Suppressor macrophage treated with lipopolysaccharide for 4 hours (primary cell): ENCODE measurements at places on chromosomes 6 and 20.

GRCh38 chr20:45427236-45428149 lies 11.6 kb downstream of the PIGT start:
- no peak for DNase-seq

DNA sequence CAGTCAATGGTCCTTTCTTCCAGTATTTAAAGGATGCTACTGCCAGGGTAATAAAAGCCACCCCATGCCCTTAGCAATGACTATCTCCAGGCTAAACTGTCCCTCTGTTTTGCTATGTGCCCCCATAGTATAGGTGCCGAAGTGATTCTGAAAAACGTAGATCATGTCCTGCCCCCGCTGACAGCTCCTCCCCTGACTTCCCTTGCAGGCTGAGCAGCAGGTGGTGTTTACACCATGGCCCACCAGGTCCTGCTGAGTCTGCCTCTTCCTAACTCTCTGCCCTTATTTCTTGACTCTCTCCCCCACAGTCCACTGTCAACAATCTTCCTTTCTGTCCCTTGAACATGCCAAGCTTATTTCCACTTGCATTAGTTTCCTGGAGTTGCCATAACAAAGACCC lies 352.5 kb upstream of the TSHZ2 start:
- no peak for DNase-seq

- DNase-seq, result no peak
These were observed 91.2 kb downstream of the PLCB1 start for GRCh38 chr20:8223091-8223870.

DNA sequence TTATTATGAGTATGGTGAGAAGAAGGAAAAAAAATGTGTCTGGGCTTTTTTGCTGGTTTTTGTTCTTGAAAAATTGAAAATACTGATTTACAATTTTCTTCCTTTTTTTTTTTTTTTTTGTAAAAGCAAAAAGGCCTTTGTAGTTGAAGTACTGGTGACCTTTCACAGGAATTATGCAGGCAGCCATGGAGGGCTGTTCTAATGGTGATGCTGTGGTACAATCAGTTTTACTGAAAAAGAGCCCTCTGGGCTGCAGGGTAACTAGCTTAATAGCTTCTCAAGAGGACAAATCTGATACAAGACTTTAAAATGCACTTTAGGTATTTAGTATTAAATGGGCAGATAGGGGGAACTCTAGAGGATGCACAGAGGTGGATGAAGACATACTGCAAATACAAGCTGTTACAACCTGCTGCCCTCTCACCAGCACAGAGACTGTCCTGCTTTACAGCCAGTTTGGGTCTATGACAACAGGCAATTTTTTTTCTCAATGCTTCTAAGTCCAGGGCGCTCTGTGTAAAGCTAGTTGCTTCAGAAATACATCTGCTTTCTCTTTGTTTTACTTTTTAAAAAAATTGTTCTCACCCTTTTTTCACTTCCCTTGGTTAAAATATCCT lies 61.6 kb upstream of the HS3ST5 start:
- DNase-seq, result no peak

- peak; percentile 93 for DNase-seq
These were observed at the start of gene SCAF8 for GRCh38 chr6:154733183-154733625. SCAF8 (plus strand) TSS chr6:154733416; CDS start chr6:154733901, 485 bp downstream.

DNA sequence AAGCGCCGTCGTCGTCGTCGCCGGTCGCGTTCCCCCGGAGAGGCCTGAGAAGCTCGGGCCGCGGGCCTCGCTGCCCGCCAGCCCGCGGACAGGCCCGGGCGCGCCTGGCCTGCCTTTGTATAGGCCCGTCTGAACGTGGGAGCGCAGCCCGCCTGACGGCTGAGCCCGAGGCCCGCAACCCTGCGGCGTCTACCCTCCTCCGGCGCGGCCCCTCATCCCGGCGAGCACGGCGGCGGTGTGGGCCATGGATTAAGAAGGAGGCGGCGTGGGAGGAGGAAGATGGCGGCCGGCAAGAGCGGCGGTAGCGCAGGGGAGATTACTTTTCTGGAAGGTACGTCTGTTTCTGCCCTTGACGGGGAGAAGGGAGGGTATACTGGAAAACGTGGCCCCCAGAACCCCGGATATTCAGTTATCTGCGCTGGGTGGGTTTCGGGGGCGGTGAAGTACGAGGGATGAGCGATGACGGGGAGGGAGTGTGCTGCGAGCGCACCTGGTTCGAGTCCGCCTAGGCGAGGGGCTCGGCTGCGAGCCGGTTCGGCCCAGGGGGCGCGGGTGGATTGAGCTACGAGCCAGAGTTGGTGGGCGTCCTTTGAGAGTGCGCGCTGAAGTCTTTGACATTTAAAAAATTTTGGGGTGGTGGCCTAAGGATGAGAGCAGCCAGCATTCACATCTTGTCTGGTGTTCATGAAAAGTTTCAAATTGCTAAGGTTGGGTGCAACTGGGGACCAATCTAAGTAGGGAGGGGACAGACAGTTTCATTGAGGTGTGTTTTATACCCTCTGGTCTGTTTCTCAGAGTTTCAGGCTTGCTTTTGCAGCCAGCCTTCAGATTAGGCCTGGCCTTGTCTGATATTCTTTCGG lies 796 bp downstream of the SENP6 start:
- DNase-seq, result no peak

- DNase-seq, result no peak
These were observed 142.5 kb upstream of the HDDC2 start for GRCh38 chr6:125444006-125444923.

DNA sequence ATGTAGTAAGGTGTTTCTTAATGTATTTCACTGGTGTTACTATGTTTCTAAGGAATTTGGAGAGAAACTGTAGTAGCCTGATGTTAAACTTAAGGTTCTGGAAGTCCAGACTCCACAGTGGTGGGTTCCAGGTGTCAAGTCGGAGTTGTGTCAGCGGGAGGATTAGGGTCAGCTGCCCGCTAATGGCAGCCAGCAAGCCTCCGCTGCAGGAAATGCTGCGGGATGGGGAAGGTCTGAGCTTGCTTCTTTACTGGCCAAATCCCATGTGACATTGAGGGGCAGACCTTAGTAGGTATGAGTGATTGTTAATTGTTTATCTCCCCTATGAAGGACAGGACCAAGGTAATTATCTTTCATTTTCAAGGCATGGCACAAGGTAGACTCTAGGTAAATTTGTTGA lies 3.7 kb upstream of the ARID1B start:
- no peak for DNase-seq

- no peak for DNase-seq
These were observed 115.4 kb upstream of the SAMD5 start for GRCh38 chr6:147392917-147393625.

DNA sequence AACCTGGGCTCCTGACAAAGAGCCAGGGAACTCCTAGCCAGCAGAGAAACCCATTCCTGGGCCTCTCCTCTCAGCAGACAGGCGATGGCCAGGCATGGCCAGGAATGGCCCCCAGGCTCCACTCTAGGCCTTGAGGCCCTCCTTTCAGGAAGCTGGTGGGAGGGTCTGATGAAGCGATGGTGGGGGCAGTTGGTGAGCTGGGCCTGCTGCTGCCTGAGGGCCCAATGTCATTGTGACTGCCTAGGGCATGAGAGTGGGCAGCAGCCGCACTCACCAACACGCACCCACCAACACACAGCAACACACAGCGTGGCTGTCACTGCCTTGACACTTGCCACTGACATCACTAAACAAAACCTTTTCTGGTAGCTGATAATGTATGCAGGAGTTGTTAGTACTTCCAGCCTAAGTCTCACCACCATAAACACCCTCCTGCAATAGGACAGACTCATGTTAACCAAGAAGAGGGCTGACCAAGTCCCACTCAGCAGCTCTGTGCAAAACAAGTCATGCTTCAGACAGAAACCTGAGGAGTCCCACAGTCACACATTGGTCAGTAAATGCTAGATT lies 69.3 kb downstream of the ABHD12 start:
- peak; percentile 67 for DNase-seq

- DNase-seq, result peak; percentile 78
These were observed 77.0 kb downstream of the SULF2 start for GRCh38 chr20:47708140-47708807.

GRCh38 chr6:123804014-123804786 lies 535 bp downstream of the NKAIN2 start:
- no peak for DNase-seq

DNA sequence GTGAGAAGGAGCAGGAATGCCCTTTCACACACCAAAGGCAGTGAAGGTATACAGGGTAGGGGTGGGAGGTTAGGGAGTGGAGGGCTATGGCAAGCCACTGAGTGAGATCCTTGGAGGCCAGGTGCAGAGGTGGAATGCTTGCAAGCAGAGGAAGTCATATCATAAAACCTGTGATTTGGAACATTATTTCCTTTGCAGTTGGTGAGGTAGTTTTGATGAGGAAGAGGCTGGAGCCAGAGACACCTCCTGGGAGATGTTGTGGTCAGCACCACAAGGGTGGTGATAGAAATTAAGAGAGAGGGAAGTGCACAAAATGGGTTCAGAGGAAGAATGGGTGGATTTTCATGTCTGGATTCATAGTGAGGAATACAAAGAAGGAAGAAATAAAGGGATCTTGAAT lies 73.0 kb downstream of the PLCB4 start:
- DNase-seq, result no peak

DNA sequence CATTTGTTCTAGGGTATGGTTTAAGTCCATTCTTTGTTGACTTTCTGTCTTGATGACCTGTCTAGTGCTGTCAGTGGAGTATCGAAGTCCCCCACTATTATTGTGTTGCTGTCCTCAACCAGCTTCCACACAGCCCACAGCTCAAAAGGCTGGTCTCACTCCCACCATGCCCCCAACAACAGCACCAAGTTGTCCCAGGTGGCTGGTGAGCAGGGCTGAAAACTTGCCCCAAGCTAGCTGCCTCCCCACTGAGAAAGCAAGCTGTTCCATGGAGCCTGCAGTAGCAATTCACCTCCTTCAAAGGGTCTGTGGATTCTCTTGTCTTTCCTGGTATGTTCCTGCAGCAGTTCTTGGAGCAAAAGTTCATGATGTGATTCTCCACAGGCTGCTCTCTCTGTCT lies 221.0 kb downstream of the SYNDIG1 start:
- no peak for DNase-seq

DNA sequence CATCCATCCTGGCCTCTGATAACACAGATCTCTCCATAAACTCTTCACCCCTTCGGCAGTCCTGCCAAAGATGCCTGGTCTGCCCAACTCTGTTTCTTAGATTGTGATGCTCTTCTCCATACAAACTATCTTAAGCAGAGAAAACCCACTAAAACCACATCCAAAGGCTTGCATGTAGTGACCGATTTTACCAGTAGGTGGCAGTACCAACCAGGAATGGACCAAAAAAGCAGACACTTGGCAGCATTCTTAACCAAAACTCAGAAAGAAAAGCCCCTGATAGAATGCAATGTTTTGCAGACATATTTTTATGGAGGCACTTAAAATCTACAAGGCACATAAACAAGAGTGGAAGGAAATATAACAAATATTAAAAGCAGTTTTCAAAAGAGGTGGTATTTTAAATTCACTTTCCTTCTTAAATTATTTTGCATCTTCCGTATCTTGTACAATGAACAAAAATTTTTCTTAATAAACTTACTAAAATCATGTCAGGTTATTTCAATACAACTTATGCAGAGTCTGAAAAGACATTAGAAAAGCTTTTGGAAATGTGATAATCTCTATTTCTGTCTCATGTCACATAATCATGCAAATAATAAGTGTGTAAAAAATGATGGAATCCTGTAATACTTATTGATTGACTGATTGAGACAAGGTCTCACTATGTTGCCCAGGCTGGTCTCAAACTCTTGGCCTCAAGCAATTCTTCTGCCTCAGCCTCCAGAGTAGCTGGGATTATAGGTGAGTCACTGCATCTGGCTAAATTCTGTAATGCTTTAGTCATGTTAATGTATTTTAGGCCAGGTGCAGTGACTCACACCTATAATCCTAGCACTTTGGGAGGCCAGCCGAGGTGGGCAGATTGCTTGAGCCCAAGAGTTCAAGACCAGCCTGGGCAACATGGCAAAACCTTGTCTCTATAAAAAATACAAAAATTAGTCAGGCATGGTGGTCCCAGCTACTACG lies 29.4 kb downstream of the LRP11 start:
- DNase-seq, result peak; percentile 78

GRCh38 chr6:42443312-42444060 lies 8.2 kb downstream of the TRERF1 start:
- DNase-seq, result no peak

DNA sequence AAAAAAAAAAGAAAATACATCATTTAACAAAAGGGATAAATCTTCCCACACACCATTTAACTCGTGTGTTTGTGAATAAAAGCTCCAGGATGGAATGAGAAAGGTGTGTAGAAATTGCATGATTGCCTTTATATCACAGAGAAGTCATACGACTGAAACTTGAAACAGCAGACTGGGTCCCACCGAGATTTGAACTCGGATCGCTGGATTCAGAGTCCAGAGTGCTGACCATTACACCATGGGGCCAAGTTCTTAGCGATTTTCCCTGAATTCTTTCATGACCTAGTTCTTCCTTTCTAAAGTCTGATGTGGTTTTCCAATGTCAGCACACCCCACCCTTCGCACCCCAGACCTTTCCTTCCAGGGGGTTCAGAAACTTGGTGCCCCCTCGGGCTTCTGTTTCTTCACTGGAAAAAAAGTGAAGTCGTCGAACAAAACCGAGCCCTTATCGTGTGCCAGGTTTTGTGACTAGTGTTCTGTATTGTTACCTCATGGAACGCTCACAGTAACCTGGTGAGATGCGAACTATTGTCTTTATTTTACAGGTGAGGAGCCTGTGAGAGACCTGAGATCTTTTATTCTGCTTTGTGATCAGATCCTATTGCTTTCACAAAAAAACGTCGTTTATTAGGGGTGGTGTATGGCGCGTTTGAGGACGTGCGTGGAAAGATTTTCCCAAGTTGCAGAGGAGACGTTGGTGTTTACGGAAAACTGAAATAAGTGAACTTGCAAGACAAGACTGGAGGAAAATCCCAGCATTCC lies 120.8 kb downstream of the OR2B2 start:
- peak; percentile 81 for DNase-seq

- DNase-seq, result peak; percentile 83
These were observed 2.8 kb downstream of the RNF24 start for GRCh38 chr20:4012589-4012988.

- no peak for DNase-seq
These were observed 27.3 kb upstream of the TAGAP start for GRCh38 chr6:159071843-159072769.

DNA sequence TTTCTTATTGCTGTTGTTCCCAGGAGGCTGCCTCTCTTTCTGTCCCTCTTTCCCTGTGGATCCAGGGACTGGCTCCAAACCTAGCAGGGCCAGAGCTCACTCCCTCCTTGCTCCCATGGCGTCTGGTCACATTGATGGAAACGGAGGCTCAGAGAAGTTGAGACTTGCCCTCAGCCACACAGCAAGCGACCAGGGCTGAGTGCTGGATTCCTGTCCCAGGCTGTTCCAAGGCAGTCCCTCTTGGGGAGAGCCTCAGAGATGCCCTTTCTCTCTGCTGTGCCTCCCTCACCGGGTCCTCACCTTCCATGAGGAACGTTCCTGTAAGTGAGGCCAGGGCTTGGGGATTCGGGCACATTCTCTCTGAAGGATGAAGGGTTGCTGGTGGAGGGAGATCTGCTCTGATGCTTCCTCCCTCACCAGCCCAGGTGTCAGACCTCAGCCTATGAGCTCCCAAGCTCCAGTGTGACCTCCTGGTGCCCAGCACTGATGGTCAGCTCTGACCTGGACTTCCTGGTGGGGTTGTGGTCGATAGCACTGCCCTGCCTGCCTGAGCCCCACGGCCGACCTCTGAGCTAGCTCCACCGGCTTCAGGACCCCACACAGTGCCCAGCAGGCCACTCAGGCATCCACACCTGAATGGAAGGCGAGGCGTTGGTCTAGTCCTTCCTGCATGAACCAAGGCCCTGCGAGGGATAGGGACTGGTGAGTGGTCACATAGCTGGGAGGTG lies 26.8 kb downstream of the SUN5 start:
- DNase-seq, result no peak
